Stimulated activated naive B cell treated with anti-CD40 and anti-IgM and Interleukin-4, amounts not matched to agents 10 μg/mL and 1 μg/mL and 100 μg/mL, for 72 hours (primary cell): ENCODE measurements at places on chromosomes 6 and 20.

- no peak for DNase-seq
These were observed 187.6 kb downstream of the CD83 start for GRCh38 chr6:14305131-14305530.

DNA sequence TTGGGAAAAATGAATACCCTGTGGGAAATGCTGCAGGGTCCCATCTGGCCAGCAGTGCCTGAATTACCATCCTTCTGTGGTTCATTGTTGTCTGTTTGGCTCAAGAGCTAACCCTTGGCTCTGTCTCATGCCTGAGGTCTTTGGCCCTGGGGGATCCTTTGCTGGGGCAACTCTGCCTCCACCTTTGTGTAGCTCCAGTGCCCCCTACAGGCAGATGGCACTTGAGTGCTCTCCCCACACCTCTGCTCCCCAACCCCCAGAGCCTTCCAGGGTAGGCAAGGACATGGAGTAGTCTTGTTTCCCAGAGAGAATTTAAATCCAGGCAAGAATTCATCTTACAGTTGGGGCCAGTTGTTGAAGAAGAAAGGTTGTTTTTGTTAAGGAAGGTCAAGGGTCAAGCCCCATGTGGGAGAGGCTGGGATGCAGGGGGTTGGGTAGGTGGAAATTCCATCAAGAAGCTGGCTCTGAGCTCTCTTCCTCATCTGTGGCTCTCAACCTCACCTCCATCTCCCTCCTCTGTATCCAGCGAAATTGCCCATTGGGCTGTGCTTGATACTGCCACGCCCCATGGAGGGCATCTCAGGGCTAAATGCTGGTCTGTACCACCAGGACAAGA, 44.2 kb downstream of the ZNF831 start:
- DNase-seq, result peak; percentile 58

- no peak for DNase-seq
These were observed 29.3 kb upstream of the LOC128125822 start for GRCh38 chr6:63543001-63543400.

- DNase-seq, result no peak
These were observed 155.2 kb downstream of the TFAP2A start for GRCh38 chr6:10259671-10260070.

- peak; percentile 44 for DNase-seq
These were observed 39.4 kb upstream of the KCNK16 start for GRCh38 chr6:39361657-39362486.

DNA sequence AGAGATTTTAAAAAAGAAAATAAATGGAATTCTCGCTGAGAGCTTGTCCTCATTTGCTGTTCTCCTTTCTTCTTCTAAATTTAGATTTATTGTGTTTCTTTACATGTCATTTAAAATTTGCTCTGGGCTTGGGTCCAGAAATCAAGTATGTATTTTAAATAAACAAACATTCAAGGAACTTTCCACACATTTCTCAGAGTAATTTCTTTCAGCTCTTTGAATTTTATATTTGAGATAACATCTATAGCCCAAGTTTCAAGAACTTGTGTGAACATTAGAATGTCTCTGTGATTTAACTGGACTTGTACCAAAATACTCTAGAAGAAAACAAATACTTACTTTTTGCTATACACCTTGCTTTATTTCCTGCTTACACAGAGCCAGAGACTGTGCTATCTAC, 192.3 kb downstream of the TMEM200A start:
- DNase-seq, result no peak

GRCh38 chr20:20233041-20233514, 134.8 kb upstream of the INSM1 start:
- DNase-seq, result no peak

DNA sequence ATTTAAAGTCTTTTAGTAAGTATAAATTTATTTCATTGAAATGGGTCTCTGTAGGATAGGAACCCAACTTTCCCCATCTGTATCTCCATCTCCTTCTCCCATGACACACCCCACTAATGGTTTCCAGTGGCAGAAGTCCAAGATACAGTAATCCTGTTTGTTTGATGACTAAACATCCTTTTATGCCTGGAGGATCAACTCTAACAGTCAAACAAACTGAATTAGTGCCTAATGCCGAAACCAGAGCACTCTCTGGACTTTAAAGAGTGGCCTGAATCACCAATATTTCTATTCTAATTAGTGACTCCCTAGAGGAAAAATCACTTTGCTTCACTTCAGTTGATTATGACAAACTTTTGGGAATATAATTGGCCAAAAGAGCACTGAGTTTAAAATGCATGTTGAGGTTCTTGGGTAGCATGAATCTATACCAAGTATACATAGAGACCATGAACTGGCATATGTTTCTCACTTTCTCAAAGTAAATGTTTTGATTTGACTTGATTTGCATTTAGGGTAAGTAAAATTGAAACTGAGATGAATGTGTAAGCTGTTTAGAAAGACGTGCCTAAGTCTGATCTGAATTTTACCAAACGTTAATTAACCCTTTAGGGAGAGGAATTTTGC, 776.4 kb upstream of the NRSN1 start:
- no peak for DNase-seq

GRCh38 chr6:44225579-44226325, 2.4 kb downstream of the SLC29A1 start:
- DNase-seq, result no peak

- DNase-seq, result no peak
These were observed 102.1 kb downstream of the PRDM1 start for GRCh38 chr6:106188104-106188794.

- DNase-seq, result no peak
These were observed 50.7 kb downstream of the DSTN start for GRCh38 chr20:17620371-17621228.

DNA sequence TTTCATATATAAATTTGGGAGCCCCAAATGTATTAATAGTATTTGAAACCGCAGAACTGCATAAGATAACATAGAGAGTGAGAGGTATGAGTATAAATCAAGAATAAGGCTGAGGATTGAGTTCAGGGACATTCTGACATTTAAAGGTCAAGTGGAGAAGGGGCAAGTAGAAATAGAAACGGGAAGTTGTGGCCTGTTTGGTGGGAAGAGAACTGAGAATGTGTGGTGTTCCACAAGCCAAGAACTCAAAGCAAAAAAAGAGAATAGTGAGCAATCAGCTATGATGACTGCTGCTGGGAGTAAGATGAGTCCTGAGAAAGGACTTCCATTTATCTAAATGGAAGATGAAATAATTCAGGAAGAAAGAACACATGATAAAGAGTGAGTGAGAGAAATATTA, 418.4 kb downstream of the CD109 start:
- peak; percentile 12 for DNase-seq

DNA sequence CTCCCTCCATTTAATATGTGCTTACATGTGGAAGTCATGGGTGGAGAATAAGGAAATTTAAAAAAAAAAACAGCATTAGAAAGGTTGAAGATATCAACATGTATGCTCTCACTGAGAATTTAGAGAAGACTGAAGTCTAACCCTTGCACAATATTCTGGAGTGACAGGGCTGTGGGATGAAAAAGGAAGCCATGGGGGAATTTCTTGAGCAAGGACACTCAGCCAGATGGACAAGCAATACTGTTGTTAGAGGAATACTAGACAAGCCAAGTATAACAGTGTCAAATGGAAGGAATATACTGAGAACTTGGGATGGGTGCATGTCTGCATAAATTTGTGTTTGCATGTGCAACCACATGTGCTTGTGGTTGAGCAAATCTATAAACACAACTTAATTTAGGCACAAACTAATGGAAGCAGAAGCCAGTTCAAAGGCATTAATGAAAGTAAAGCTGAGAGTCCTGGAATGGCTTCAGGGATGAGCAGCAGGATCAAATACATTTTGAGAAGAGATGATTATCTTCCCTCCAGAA, 119.7 kb downstream of the ADGRB3 start:
- no peak for DNase-seq

DNA sequence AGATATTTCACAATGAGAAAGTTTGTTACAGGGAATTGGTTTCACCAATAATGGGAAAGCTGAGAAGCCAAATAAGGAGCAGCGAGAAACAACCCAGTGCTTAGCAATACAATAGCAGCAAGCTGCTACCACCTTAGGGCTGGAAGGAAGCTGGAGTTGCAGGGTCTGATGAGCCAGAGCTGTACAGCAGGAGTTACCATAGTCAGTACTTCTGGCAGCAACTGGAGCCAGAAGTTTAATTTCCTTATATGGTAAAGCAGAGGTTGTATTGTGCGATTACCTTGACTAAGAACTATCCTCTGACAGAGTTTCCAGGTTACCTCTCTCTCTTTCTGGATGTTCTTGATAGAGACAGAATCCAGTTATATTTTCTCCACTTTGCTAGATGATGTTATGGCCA, 137.1 kb upstream of the OLIG3 start:
- DNase-seq, result no peak

DNA sequence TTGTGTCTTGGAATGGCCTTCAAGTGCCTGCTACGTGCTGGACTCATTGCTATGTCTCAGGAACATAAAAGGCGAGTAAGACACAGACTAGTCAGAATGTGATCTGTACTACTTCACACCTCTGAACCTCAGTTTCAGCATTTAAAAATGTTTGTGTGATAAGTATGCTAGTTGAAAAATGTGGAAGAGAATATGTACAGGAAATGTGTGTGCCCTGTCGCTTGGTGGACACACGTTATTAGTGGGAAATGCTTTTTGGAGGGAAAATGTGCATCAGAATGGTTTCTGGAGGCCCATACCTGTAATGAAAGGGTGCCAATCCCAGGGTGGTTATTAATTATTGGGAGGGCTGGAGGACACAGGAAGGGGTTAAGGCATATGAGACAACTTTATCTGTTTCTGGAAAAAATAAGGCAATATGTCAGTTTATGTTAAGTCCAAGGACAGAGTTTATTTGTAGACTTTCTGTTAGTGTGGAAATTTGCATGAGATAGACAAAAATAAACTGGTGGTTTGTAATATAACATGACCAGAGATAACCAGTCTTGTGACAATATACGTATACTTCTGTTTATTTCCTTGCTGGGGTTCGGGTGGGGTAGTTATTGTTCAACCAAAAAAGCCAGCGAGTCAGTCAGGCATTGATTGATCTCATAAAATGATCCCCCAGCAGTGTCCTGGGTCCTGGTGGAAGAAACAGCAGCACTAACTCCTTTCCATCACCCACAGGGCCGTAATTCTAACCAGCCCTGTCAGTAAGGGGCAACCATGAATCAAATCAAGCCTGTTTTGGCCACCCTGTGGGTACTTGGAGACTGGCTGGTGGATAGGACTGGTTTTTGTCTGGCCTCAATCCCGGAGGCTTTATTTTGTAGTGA, 117.9 kb downstream of the JARID2 start:
- no peak for DNase-seq

GRCh38 chr20:16580147-16580546, 6.9 kb upstream of the KIF16B start:
- no peak for DNase-seq

GRCh38 chr6:155882527-155883333, 427.1 kb upstream of the NOX3 start:
- no peak for DNase-seq

DNA sequence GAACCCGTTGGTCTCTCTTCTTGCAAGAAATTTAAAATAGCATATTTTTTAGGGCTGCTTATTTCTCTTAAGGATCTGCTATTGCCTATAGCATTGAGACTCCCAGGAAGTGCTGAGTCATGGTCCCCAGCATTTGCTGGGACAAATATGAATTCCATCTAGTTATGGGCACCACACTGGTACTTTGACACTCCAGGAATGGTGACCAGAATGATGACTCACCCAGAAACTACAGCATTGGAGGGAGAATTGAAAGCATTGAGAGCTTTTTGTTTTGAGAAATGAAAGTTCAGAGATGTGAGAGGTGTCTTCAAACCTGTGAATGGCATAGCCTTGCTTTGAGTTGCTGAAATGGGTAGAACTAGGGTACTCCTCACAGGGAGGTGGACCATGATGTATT, 699.7 kb downstream of the DHX35 start:
- no peak for DNase-seq
